ENCODE measurements at places on chromosomes 1 and 21. TPM values are rescaled to one million over a fixed set of nuclear protein-coding genes. Genes with fewer than 3 reads are reported as not detected.

TLCD4 gene
- 28.1 TPM for total RNA-seq

GUCA2B gene
- not detected for total RNA-seq

FAM167B gene
- 2.5 TPM for total RNA-seq

LDLRAD2 gene
- 0.63 TPM for total RNA-seq

UQCRHL gene
- total RNA-seq = 2.9 TPM

S100A16 gene
- 51.3 TPM for total RNA-seq

NID1 gene
- 158 TPM for total RNA-seq

PGLYRP4 gene
- not detected for total RNA-seq

FTCD gene
- total RNA-seq = 0.48 TPM

DCAF6 gene
- total RNA-seq = 114 TPM

TDRD10 gene
- 1.4 TPM for total RNA-seq

GPATCH3 gene
- 6.4 TPM for total RNA-seq

AKIRIN1 gene
- 35.2 TPM for total RNA-seq

PLXNA2 gene
- total RNA-seq = 15.1 TPM

Measured in urinary bladder (tissue), 4 donors.